HFF-Myc (cell line): ENCODE measurements at places on chromosomes 7 and 10.
A peak's percentile ranks its signal among the peaks of the same experiment; 100 is the strongest.

DNA sequence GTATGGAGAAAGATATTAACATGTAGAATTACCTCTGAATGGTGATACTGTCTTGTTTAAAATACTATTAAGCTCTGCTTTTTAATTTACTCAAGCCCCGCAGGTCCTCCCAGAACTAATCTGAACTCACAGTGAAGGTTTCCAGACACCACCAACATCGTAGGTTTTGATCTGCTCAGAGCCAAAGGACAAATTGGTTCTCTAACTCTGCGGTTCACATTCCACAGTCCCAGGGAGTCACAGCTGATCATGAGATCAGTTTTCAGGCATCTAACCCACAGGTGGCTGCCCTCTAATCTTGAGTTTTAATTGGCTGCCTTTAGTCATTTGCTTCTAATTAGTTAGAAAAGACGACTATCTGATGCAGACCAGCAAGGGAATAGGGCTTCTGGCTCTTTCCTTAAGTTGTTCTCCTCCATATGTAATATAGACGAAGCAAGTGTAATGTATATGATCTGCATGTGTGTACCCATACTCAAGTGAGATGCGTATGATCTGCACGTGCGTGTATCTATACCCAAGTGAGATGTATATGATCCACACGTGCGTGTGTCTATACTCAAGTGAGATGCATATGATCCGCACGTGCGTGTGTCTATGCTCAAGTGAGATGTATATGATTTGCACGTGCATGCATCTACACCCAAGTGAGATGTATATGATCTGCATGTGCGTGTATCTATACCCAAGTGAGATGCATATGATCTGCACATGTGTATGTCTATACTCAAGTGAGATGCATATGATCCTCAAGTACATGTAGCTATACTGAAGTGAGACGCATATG is 331.5 kb upstream of the NPVF start:
- no peak for DNase-seq

DNA sequence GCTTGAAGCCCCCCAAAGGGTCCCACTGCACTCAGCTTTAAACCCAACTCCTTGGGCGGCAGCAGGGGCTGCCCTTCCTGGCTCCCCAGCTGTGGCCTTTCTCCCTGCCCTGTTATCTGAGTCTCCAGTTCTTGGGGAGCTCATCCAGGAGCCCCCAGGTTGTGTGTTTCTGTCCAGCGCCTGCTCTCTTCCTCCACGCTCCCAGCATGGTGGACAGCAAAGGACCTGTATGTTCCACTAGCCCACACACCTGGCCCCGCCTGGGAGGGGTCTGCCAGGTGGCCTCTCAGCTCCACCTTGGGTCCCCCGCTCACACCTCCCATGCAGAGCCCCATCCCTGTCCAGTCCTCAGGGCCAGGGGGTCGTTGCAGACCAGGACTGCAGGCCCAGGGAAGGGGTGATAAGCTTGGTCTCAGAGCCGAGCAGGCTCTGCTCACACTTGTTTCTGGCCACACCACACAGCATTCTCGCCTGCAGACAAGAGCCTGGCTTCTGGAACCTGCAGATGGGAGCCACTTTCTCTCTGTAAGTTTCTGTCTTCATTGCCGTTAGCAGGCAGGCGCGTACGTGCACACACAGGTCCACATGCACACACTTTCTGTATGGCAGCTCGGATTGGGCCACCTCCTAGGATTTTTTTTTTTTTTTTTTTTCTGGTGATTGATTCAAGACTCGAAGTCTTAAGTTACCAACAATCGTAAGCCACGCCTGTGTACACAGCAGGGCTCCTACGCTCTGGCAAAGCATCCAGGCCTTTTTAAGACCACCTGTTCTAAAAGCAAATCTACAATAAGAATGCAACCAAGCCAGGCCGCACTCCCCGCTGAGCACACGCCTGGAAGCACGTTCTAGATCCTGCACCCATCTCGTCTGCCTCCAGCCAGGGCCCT is 104.6 kb downstream of the CYTH3 start:
- DNase-seq: no peak

- DNase-seq: no peak
These were observed 34.7 kb downstream of the KCNH2 start for GRCh38 chr7:150943453-150943814.

DNA sequence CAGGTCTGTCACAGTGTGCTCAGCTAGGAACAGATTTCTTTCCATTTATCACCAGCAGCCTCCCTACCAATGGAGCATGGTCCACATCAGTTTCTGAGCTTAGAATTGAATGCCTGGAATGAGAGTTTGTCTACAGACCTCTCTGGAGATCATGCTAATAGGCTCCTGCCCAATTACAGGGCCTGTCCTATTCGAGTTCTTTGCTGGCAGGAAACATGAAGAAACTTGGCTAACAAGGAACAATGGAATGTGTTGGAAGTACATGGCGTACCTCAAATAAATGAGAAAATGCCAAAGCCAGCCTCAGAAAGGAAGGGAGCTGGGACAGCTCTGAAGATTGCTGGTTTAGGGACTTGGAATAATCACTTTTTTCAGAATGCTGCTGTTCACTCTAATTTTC is 186.0 kb upstream of the AKR1E2 start:
- DNase-seq: no peak

GRCh38 chr7:116522247-116522646 is 2.6 kb upstream of the CAV1 start:
- no peak for DNase-seq

GRCh38 chr7:158130023-158130409 is 457.6 kb downstream of the PTPRN2 start:
- no peak for DNase-seq

- no peak for DNase-seq
These were observed 84.1 kb downstream of the THSD7A start for GRCh38 chr7:11747715-11748485.

GRCh38 chr10:79488870-79489269 is 23.5 kb upstream of the EIF5AL1 start:
- DNase-seq: no peak

- no peak for DNase-seq
These were observed 15.2 kb downstream of the PDGFA start for GRCh38 chr7:504221-505111.

DNA sequence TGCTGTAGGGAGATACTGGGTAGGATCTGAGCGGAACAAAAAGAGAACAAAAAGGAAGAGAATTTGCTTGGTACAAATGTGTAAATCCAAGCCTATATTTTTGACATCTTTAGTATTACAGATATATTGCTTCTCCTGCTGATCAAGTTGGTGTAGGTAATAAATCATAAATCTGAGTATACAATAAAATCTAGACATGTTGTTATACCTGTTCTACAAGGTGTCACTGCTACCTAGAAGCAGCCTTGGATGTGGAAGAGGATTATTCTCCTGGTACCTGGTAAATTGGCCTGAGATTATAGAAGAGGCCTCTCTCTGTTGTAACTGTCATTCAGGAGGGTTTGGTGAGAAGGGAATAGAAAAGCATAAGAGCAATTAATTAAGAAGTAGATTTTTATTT is 89.9 kb upstream of the LSM8 start:
- DNase-seq: no peak

GRCh38 chr10:77320971-77321471 is 316.6 kb downstream of the KCNMA1 start:
- DNase-seq: peak; percentile 86

DNA sequence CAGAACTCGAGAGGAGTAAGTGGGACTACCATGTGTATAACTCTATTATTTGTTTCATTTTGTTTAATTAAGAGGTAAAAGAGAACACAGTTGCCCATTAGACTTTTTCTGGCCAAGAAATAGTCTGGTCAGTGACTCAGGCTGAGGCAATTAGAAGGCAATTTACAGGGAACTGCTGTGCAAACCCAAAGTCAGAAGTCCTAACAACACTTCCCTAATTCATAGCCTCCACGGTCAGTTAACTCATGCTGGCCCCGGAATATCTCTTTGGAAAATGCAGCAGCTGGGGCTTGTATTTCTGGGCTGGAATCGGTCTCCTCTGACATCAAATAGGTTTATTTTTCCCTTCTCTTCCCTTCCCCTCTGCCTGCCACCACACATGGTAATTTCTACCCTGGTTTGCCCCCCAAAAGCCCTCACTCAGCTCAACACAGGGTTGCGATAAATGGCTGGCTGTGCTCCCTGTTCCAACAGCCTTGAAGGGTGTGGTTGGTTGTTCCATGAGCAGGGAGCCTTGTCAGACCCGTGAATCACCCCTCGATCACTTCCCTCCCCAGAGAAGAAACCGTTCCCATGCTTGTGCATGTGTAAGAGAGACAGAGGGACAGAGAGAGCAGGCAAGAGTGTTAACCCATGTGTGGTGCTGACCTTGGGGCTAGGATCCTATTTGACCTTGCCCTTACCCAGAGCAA is 5.3 kb downstream of the SH3PXD2A start:
- no peak for DNase-seq

- no peak for DNase-seq
These were observed 9.5 kb upstream of the KAZALD1 start for GRCh38 chr10:101052285-101052684.

GRCh38 chr7:21547501-21547900 is 4.7 kb downstream of the DNAH11 start:
- no peak for DNase-seq

GRCh38 chr7:111508387-111508786 is 53.9 kb downstream of the IMMP2L start:
- DNase-seq: no peak
